ENCODE measurements at places on chromosomes 16 and 17.

GRCh38 chr17:45009676-45010467 lies 41.6 kb downstream of the DCAKD start:
- no peak for DNase-seq

- DNase-seq, result no peak
Measured at GRCh38 chr17:65130832-65131231, 6.3 kb upstream of the RGS9 start.

- no peak for DNase-seq
Measured at GRCh38 chr16:31477220-31478216, 5.4 kb upstream of the SLC5A2 start.

DNA sequence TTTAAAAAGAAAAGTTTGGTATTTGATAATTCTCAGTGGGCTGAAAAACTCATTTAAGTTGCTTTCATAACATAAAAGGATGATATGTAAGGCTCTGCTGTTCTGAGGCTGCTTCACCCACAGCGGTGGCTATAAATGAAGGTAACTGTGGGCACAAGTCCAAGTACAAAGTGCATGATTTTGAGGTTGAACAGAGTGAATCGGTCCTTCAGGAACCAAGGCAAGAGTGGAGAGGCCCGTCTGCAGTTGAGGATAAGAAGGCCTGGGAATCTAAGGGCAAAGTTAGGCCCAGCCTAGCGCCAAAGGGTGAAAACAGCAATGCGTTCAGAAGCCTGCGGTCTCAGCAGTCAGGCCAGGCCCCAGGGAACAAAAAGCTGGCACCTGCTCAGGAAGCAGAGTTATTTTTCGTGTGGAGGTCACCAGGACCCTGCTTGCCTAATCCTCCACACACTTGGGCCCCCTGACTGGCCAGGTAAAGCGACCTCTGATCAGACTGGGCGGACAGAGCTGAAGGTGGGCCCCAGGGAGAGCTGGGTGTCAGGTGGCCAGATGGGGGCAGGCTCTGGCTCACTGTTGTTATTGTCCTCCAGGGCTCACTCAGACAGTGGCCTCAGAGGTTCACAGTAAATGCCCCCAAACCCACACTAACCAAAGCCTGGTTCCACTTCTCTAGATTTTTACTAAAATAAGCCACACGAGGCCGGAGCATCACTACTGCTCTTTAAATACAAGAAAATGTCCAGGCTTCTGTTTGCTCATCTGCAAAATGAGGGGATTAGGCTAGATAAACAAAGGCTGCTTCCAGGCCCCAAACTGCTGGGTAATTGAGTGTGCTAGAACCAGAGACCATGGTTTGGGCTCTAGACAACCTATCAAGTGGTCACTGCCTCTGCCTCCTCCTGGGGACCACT lies 46.5 kb downstream of the TEX2 start:
- DNase-seq, result no peak

DNA sequence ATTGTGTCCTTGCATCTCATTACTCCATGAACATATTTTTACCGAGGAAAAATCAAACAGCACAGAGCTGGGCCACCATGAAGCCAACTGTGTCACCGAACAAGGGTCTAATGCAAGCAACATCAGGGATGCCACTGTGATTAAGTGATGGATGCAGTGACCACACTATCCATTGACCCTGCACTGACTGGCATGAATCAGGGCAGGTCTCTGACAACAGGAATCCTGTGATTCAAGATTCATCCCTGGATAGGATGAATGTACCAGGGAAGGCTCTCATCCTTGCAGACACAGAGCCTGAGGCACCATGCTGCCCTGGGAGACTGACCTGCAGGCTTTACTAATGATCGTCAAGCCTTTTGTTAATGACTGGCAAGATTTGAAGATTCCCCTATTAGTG lies 41.5 kb upstream of the ZFHX3 start:
- no peak for DNase-seq

GRCh38 chr16:46914556-46915201 lies 30.5 kb downstream of the GPT2 start:
- no peak for DNase-seq

- DNase-seq, result no peak
Measured at GRCh38 chr16:30692396-30693064, 6.4 kb upstream of the SRCAP start.

DNA sequence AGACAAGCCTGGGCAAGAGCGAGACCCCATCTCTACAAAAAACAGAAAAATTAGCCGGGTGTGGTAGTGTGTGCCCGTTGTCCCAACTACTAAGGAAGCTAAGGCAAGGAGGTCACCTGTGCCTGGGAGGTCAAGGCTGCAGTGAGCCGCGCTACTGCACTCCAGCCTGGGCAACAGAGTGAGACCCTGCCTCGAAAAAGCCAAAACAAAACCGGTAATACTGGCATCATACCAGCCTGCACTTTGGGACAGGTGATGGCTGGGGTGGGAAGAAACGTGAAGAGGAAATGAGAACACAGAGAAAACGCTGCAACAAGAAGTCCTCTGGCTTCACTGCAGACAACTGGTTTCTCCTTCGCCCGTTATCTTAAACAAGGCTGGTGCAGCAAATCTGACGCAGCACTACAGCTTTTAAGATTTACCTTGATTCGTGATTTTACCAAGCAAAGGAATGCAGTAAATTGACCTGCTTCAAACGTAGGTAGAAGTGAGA lies 725 bp upstream of the CASC3 start:
- no peak for DNase-seq

- no peak for DNase-seq
Measured at GRCh38 chr17:68398691-68399637, 58.3 kb downstream of the WIPI1 start.

DNA sequence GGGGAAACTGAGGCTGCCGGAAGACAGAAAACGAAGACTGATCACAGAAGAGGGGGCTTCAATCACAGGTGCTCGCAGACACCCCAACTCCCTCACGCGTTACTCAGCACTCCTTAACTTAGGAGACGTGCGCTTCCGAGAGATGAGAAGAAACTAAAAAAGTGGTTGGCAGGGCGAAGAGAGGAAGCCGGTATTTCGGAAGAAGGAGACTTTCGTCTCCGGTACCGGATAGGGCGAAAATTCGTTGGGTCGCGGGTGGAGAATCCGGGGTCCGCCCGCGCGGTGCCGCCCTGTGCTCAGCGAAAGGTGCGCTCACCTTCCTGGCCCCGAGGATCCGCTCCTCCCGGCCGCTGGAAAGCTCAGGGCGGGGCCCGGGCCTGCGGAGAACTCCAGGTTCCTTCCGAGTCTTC lies 917 bp upstream of the TBX2 start:
- DNase-seq, result no peak

DNA sequence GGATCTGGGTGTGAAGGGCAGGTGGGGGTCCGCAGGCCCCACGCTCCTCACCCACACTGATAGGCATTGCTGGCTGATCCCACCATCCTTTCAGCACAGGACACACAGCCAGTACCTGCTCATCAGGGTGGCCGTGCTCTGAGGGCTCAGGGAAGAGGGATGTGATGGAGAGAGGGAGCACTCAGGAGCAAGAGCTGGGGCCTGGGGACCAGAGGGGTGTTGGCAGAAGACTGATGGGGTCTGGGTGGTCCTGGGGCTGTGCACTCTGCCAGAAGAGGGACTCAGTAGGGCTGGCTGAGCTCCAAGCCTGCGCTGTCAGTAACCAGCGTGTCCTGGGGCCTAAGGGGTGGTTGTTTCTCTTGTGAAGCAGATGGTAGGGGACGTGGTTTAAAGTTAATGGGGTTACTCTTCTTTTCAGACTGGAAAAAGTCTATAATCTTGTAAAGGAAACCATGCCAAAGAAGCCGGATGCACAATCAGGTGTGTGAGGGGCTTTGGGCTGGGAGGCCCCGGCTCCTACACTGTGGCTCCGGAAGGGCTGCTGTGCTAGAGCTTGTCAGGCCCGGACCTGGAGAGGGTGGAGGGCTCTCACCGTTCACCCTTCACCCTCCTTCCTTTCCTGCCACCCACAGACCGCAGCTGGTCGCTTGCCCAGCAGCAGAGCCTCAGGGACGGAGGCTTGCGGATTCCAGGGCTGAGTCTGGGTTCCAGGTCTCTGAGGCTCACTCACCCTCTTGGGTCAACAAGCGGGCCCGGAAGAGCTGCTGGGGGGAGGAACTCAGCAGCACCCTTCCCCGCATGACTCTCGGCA lies 27.8 kb downstream of the POLR3E start:
- DNase-seq, result no peak

DNA sequence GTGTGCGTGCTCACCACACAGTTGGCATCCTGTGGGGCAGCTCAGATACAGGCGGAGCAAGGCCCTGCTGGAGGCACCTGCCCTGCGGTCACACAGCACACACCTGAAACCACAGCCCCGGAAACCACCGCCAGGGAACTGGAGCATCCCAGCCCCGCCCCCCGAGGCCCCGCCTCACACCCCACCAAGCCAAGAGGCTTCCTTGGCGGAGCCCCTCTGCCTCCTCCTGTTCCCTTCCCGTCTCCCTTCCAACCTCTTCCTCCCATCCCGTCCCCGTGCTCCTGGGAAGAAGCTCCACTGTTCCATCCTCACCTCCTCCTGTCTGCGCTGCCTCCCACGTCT lies 205.5 kb downstream of the NTN1 start:
- DNase-seq, result peak; percentile 30

DNA sequence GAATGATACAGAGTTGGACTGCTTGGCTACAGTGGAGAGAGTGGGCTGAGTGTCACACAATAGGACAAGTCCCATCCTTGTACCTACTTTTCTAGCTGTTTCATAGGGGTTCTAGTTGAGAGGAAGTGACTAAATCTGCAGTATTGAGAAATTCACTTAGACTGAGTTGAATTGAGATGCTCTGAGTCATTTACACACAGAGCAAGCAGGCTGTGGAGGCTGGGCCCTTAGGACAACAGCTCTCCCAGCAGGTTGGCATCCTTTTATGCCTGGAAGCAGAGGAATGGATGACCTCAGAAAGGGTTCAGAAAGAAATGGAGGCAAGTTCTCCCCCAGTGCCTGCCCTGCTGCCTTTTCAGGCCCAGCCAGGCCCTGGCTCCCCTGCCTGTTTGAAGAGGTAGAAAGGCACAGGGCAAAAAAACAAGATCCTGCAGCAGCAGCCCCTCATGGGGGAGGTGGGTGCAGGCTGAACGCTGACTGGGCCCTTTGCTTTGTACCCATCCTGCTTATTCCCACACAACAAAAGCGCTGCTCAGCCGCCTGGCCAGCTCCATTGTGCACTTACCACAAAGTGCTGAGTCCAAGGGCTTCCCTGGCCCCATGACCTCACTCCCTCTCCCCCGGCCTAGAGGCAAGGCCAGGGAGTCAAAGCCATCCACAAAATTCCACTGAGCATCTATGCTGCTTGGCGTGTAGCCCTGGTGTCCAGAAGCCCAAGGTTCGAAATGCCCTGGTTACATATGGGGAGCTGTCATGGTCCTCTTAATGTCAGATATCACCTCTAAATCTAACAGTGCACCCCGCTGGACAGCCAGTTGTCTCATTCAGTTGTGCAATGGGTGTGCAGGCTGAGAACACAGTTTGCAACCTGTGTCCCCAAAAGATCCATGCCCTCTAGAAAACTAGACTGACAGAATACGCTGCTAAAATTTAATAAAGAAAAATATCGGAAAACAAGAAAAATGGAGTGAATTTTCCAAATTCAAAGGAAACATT lies 5.4 kb upstream of the CRYBA1 start:
- no peak for DNase-seq

- DNase-seq, result no peak
Measured at GRCh38 chr17:82116246-82116645, 18.2 kb upstream of the FASN start.

GRCh38 chr17:80827646-80828643 lies 163.7 kb upstream of the CHMP6 start:
- no peak for DNase-seq

- no peak for DNase-seq
Measured at GRCh38 chr17:82110298-82110697, 12.3 kb upstream of the FASN start.

GRCh38 chr17:14245629-14246028 lies 9.0 kb upstream of the CDRT15 start:
- no peak for DNase-seq

GRCh38 chr16:24088767-24089166 lies 167.4 kb upstream of the CACNG3 start:
- no peak for DNase-seq

- peak; percentile 48 for DNase-seq
Measured at GRCh38 chr17:42067371-42068091, 17.1 kb upstream of the C17orf113 start.

DNA sequence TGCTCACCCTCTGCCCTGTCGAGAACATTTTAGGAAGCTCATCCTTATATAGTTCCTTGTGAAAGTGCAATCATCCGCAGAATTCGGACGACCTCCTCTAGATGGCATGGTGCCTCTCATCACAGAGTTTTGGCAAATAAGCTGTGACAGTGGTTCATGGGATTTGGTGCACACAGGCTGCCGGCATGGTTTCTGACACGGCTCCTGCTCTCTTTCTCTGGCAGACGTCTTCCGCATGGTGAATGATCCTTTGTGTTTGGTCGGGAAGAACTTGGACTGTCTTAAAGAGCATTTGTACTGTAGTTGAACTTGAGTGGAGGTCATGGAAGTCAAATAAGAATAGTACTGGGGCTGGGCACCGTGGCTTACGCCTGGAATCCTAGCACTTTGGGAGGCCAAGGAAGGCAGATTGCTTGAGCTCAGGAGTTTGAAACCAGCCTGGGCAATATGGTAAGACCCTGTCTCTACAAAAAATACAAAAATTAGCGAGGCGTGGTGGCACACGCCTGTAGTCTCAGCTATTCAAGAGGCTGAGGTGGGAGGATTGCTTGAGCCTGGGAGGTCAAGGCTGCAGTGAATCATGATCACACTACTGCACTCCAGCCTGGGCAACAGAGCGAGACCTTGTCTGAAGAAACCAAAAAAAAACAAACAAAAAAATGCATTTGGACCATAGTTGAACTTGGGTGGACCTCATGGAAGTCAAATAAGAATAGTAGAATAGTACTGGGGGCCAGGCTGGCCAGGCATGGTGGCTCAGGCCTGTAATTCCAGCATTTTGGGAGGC lies 34.7 kb upstream of the NAT9 start:
- no peak for DNase-seq

DNA sequence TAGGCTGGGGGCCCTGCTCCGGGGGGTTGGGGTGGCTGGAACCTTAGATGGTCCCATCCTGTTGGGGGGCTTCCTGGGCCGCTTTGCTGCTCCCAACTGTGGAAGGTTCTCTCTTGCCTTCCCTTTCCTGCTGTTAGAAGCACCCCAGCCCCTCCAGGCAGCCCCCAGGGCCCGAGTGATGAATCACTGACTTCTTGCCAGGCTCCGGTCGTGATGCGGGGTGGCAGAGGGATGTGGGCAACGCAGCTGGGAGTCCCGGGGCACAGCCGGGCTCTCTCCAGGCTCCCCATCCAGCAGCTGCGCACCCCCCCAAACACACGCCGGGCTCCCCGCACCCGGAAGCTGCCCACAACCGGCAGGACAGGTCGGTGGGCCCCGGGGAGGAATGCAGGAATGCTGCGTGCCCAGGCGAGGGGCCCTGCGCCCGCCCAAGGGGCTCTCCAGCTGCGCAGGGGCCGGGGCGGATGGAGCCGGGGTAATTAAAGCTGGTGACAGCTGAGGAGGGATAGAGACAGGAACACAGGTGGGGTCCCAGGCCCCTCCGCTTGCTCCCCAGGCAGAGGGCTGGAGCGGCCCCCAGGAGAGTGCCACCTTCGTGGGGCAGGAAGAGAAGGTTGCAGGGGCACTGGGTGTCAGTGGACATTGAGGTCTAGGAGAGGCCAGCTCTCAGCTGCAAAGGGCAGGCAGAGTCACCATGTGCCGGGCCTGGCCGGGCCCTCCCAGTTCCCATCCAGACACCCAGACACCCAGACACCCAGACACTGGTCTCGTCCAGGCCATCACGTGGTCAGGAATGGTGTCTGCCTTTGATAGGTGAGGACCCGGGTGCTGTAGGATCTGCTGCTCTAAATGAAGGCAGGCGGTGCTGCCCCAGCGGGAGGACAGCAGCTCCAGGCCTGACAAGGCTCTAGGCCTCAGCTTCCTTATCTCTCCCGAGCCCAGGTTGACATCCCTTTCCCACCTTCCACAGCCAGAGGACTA lies 15.0 kb upstream of the SLC38A10 start:
- DNase-seq, result no peak
